ENCODE measurements at places on chromosomes 2 and 18.

DNA sequence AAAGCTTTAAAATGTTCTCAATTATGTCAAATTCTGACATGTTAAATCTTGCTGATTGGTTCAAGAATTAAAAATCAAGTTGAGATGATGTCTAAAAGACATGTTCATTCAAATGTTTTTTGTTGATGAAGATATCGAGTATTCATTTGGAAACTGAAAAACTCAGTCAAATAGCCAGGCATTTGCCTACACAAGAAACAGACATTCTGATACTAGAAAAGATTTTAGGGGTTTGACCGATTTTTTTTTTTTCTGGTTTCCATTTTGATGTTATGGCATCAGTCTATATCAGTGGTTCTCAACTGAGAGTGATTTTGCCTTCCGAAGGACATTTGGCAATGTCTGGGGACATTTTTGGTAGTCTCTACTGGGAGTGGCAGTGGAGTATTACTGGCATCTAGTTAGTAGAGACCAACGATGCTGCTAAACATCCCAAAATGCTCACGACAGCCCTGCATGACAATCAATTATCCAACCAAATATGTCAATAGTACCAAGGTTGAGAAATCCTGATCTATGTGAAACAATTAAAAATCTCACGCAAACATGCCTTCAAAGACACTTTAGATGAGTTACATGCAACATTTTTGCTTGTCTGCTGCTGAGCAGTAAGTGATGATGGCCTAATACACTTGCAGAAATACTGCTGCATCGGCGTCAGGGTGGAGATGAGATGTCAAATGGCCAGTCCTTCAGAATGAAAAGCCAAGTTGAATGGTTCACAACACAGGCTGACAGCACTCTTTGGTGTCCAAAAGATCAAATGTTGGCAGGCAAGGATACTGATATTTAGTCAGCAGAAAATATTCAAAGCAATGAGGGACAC lies 12.5 kb downstream of the RASGRP3 start:
- no peak for DNase-seq

DNA sequence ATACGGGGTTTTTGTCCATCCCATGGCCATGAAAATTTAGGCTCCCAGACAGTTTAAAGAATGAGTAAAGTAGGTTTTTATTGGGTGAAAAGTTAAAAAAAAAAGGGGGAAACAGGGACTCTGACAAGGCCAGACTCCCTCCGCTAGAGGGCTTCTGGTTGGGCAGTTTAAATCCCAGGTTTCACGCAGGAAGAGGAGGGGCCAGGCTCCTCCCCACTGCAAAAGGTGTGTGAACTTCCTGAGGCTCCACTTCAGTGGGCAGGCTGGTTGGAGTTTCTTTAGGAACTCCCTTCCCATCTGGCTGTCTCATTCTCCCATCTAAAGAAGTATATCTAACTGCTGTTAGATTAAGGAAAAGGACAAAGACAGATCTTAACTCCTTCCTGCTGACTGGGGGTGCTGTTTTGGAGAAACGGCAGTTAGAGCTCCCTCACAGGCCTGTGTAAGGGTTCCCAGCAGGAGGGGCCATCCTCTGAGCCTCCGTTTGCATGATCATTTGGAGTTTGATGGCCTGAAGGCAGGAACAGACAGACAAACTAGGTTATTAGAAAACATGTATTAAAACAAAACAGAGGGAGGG lies 1160.7 kb downstream of the CNTNAP5 start:
- DNase-seq, result no peak

DNA sequence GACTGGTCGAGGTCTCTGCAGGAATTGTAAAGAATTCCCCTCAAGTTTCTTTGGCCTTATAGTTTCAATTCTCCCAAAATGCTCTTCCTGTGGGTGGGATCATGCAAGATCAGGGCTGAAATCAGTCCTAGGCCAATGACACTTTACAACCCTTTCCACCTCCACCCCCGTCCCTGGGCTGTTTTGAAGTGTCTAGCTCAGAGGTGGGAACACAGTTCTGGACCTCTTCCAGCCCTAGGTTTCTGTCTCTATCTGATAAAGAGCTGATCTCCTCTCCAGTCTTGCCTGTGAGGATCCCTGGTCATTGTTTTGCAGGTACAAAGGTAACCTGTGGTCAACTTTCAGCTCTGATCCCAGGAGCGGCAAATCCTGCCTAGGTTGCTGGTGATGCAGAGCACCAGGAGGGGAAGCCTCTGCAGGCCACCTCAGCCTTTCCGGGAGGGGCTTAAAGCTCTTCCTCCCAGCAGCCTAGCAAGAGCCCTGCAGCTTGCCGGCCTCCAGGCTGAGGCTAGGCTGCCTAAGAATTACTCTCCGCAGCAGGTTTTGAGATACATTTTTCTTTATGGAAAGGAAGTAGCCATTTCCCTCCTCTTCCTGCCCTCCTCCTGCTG lies 69.8 kb upstream of the WIPF1 start:
- no peak for DNase-seq

DNA sequence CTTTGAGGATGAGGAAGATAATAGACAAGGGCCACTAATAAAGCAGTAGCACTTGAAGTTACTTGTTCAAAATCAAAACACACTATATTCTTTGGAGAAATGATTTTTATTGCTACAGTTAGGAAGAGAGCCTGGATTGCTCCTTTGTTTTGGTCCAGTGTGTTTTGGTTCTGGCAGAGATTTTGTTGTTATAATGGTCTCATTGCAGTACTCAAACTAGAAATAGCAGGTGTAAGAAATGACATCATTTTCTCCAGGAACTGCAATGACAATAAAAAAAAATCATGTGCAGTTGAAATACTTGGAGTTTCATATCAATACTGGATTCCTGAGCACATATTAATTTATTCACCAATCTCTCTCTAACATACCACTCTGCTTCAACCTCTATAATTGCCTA lies 490.3 kb downstream of the CCDC85A start:
- DNase-seq, result peak; percentile 43

GRCh38 chr2:74481961-74482800 lies 617 bp downstream of the CCDC142 start:
- no peak for DNase-seq

DNA sequence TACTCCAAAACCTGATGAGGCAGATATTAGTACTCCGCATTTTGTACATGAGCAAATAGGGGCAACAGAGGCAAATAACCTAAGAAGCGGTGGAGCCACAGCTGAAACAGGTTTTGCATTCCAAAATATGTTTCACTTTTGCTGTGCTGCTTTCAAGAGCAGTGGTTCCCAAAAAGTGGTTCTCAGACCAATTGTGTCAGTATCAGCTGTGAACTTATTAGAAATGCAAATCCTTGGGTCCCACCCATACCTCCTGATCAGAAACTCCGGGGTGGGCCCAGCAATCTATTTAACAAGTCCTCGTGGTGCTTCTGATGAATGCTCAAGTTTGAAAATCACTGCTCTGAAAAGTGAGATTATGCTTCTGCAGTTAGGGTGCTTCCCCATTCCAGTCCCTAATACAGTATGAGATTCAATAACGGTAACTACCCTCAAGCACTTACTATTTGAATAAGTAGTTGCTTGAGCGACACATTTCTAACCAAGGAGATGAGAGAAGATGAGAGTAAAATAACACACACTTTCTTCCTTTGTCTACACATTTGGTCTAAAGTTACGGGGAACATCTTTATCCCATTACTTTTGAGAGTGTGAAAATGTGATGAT lies 17.8 kb upstream of the TCF4 start:
- DNase-seq, result no peak

GRCh38 chr2:37809525-37809924 lies 115.6 kb upstream of the RMDN2 start:
- no peak for DNase-seq

- DNase-seq, result no peak
Measured at GRCh38 chr2:23801396-23801795, 125.5 kb downstream of the ATAD2B start.

- no peak for DNase-seq
Measured at GRCh38 chr2:46486436-46486835, 7.1 kb downstream of the TMEM247 start.

- peak; percentile 77 for DNase-seq
Measured at GRCh38 chr2:26033270-26033817, 540 bp upstream of the RAB10 start.

- no peak for DNase-seq
Measured at GRCh38 chr2:68032702-68033101, 30.1 kb downstream of the C1D start.

GRCh38 chr2:221570321-221570935 lies 1.7 kb downstream of the EPHA4 start:
- DNase-seq, result peak; percentile 55

DNA sequence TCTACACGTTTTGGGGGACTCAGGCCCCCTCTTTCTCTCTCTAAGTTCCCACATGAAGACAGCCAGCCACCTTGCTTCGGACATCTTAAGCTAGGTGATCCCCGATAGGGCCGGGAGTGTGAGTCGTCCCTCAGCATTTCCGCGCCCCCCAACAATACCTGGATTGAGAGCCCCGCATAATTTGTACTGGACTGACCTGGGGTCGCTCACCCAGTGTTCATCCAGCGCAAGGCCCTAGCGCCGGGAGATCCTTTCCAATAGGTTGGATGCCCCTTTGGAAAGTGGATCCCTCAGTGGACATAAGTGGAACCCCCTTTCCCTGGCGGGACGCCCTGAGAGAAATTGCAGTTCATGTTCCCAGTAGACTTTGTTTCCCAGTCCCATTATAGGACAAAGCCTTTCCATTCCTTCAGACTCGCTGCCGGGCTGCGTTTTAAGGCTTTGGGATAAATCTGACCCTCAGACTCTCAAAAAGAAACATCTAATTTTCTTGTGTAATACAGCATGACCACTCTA lies 77.8 kb upstream of the KCNH7 start:
- DNase-seq, result no peak

Measured in muscle of back (tissue), 13 donors.